Epithelial cell of alveolus of lung (primary cell): ENCODE measurements at places on chromosomes 13 and 19. TPM values are rescaled to one million over a fixed set of nuclear protein-coding genes. Genes with fewer than 3 reads are reported as not detected.

The SYNE4 gene
- 0.08 and 1.2 TPM in 2 replicates for total RNA-seq

The AXL gene
- 103 and 185 TPM in 2 replicates for total RNA-seq

The ZNF154 gene
- 1.3 and 9.0 TPM in 2 replicates for total RNA-seq

The SLC25A41 gene
- total RNA-seq: not detected in 2 replicates

The PCSK4 gene
- 0.52 and 2.9 TPM in 2 replicates for total RNA-seq

The SLAIN1 gene
- total RNA-seq: 0.88 and 0.91 TPM in 2 replicates

The EFNB2 gene
- 9.6 and 29.7 TPM in 2 replicates for total RNA-seq

The RGCC gene
- total RNA-seq: 31.8 and 76.5 TPM in 2 replicates

The GIPC1 gene
- 73.1 and 112 TPM in 2 replicates for total RNA-seq

The POSTN gene
- 42.8 and 862 TPM in 2 replicates for total RNA-seq

The ZNF439 gene
- total RNA-seq: 1.4 and 9.3 TPM in 2 replicates

The RDH8 gene
- not detected in 2 replicates for total RNA-seq

The NLRP5 gene
- total RNA-seq: not detected in 2 replicates

The ZNF563 gene
- total RNA-seq: 0.65 and 2.6 TPM in 2 replicates
